ENCODE measurements at places on chromosomes 1 and 21.

DNA sequence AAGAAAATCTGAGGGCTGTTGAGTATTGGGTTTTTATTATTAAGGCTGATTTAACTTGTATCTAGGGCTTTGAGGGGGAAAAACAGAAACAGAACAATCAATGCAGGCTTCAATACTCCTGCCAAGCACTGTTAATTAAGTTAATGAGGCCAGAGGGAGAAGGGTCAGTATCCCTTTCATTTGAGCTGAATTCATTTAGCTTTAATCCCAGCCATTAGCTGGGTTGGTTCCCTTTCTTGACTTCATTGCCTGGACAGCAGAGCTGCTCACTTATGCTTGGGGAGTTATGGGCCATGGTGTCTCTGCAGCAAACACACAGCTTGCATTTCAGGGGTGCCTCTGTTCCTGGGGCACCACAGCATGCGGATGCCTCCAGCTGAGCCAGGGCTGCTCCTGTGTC lies 16.3 kb downstream of the TLR5 start:
- DNase-seq, result no peak

- DNase-seq, result no peak
Measured at GRCh38 chr1:7278045-7278444, 492.8 kb downstream of the CAMTA1 start.

DNA sequence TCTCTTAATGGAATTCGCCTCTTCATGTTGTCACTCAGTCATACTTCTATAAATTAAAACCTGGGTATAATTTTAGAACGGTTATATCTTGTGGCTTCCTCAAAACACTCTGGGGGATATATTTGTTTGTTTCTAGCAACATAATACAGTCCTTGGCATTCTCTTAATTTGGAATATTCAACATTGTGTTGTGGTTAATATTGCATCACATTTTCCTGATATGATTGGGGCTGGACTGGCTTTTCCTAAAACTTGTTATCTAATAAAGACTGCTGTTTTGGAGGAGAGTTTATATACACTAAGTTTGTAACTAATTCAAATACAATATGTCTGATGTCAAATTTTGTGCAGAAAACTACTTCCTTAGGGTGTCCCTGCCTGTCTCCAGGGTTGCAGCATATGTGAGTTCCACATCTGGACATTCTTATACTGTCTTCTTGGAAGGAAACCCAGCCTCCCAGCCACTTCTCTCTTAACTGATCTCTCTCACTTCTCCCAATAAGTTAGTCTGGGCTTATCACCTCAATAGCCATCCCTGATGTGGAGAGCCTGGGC lies 892.6 kb downstream of the MRPL39 start:
- no peak for DNase-seq

GRCh38 chr1:198259333-198260074 lies 102.7 kb downstream of the NEK7 start:
- DNase-seq, result no peak

GRCh38 chr1:155334962-155335361 lies 14.3 kb downstream of the RUSC1 start:
- no peak for DNase-seq

DNA sequence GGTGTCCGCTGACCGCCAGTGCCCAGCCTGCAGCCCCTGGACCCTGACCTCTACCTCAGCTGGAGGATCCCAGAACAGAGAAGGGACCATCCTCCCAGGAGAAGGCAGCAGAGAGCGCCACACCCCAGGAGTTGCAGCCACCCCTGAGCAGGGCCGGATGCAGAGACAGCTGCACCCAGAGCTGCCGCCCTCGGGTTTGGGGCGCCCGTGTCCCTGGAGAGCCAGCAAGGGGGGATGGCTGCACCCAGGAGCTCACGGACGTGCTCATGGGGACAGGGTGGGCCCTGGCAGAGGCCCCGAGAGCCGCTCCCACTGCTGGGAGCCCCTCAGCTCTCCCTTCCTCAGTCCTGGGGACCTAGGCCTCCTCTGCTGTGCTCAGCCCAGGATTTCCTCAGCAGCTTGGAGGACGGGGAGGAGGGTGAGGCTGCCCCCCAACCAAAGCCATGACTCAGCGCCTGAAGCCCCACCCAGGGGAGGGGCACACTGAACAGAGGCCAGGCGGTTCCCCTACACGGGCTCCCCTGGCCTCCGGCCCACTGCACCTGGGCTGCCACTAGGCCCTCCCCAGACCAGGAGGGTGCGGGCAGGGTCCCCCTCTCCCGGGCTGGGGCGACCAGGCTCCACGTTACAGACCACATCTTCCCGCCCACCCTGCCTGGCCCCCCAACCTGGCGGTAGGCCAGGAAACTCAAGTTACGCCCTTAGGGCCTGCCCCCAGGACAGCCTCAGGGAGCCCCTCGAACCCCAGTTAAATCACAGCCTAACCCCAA lies 2.2 kb downstream of the ACAP3 start:
- DNase-seq, result no peak

DNA sequence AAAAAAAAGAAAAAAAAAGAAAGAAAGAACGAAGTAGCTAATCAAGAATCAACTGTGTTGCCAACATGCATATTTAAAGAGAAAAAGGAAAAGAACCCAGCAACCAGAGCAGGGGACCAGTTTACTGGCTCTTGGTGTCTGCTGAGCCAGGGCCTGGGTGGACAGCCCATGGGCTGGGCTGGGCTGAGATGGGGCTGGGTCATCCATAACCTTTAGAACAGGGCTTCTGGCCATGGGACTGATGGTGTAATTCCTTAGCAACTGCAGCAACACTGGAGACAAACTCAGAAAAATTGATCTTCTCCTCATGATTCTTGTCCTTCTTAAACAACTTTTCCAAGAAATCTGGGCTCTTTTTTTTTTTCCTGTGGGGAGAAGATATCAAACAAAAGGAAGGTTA lies 10.5 kb downstream of the S100A7A start:
- DNase-seq, result no peak

- peak; percentile 53 for DNase-seq
Measured at GRCh38 chr1:232143315-232143886, 486.5 kb downstream of the SIPA1L2 start.

DNA sequence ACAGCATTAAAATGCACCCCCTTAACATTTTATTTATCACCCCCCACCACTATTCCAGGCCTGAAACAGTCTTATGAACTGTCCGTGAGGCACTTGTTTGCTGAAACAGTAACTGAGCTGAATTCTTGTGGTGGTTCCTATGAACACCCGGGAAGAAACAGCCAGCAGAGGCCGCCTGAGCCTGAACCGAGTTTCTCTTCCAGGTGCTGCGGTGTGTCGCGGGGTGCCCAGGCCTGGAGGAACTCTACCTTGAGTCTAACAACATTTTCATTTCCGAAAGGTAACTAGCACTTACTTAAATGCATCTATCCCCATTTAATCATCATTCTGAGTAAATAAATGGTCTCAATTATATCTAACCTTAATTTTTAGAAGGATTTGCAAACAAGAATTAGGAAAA lies 66.8 kb downstream of the TBCE start:
- DNase-seq, result peak; percentile 42

GRCh38 chr21:39610703-39611102 lies 2.0 kb upstream of the B3GALT5 start:
- DNase-seq, result peak; percentile 88

GRCh38 chr1:90579212-90579802 lies 137.8 kb downstream of the BARHL2 start:
- DNase-seq, result peak; percentile 74

DNA sequence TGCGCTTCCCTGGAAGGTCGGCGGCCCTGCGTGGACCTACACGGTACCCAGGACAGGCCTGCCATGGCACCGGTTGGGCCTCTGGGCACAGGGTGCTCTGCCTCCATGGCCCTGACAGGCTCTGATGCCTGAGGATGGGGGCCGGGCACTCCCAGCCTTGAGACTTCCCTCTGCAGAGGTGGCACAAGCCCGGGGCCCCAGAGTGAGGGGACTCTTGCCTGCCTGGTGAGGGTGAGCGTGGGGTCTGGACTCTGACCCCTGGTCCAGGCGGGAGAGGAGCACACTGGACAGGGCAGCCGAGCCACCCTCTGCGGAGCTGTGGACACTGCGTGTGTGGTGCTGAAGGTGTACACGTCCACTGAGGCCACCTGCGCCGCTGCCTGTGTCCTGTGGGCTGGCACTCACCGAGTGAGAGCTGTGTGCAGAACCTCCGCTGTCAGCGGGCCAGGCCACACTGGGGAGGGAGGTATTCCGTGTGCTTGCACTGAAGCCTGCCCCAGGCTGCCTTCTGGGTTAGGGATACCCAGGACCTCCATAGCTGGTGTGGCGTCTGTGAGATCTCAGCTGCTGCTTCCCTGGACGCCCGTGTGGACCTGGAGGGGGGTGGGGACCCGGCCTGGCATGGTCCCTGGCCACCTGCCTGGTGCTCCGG lies 10.4 kb downstream of the SKI start:
- no peak for DNase-seq

DNA sequence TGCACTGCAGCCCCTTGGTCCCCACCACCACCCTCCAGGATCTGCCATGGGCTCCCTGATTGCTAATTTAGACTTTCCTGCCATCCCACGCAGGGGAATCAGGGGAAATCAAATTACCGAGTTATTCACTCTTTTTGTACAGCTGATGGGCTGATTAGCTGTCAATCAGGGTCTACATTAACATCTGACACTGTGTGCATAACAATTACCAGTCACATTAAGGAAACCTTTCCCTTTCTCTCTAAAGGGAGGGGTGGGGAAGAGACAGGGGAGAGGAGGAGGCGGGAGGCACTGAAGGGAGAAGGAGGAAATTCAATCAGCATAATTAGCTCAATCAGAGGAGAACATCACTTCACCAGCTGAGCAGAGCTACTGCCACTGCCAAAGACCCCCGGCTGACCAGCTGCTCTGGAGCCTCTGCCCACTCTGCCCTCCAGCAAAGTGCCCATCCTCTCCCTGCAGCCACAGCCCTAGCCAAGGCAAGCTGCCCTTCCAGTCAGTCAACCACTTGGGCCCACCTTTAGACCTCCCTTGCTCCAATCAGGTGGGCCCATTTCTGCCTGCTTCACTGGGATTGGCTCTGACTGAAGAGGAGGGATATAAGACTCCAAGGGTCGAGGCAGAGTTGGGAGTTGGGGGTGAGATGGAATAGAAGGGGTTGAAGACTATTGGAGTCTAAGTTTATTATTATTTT lies 199.3 kb upstream of the ZC3H12A start:
- DNase-seq, result peak; percentile 75

DNA sequence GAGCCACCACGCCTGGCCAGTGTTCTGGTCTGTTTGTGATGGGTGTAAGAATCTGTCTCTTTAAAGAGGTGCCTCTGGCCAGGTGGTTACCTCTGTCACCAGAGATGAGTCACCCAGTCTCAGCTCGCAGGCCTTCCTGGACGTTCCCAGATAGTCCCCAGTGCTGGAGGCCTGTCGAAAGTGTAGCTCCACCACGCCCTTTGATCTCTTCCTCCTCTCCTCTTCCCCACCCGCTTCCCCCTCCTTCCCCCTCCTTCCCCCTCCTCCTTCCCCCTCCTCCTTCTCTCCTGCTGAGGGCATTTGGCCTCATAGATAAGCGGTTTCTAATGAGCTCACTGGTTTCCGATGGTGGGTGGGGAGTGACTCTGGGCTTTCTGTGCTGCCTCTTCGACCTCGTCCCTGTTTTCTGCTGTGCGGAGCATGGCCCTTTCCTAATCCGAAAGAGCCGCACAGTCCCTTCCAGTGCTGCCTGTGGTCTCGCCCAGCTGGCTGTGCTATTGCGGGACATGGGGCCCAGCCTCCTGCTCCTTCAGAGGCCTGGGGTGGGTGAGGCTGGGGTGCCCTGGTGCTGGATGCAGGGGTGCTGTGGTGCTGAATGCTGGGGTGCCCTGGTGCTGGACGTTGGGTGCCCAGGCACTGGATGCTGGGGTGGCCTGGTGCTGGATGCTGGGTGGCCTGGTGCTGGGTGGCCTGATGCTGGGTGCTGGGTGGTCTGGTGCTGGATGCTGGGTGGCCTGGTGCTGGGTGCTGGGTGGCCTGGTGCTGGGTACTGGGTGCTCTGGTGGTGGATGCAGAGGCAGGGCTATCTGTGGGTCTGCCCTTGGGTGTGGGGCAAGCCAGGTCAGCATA lies 19.2 kb downstream of the AGPAT3 start:
- peak; percentile 24 for DNase-seq

GRCh38 chr1:11406845-11407244 lies 72.1 kb upstream of the DISP3 start:
- no peak for DNase-seq

GRCh38 chr1:99146129-99146848 lies 118.0 kb upstream of the PLPPR4 start:
- DNase-seq, result no peak

DNA sequence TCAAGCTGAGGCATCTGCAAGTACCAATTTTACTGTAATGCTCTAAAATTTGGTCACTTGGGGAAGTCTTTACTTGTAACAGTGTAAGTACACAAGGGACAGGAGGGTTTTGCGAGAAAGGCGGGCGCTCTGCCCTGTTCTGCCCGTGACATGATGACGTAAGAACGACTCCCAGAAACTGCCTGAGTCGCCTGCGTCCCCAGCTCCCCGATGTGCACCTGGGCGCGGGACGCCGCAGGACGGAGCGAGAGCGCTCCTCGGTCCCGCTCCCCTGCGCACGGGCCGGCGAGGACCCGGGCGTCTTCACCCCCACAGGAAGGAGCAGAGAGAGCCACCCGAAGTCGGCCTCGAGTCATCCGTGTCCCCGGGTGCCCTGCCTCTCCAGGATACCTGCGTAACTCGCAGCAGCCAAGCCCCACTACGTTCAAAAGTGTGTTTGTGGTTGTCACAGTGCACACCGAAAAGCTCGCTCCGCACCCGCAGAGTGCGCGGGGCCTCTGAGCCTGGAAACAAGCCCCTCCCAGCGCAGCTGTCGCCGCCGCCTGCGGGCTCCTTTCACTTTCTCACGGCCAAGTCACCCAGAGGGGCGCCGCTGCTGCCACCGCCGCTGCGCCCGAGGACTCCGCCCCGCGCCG lies 3.3 kb upstream of the ZBTB18 start:
- peak; percentile 64 for DNase-seq

GRCh38 chr1:69952676-69953075 lies 252.7 kb downstream of the LRRC40 start:
- no peak for DNase-seq

- DNase-seq, result no peak
Measured at GRCh38 chr1:219621047-219621786, 8.3 kb upstream of the ZC3H11B start.

- peak; percentile 7 for DNase-seq
Measured at GRCh38 chr1:65668368-65668767, 124.3 kb upstream of the PDE4B start.

GRCh38 chr1:55038552-55038838 lies 853 bp upstream of the PCSK9 start:
- DNase-seq, result no peak

- DNase-seq, result no peak
Measured at GRCh38 chr1:161962091-161962887, 61.4 kb downstream of the OLFML2B start.

- DNase-seq, result no peak
Measured at GRCh38 chr1:174206148-174206836, 47.0 kb downstream of the RABGAP1L start.

DNA sequence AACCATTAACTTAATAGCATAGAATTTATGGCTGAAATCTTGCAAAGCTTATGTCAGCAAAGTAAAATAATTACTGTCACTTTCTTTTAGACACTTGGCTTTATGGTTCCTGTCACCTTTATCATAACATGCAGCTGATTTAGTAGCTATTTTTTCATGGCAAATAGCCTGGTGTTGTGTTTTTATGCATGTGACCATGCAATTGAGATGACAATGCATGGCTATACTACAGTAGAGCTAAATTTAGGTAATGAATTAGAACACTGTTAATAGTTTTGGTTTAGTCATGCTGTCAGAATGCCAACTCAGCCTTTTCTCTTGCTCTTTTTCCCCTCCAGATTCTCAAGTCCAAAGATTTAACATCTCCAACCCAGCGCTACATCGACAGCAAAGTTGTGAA lies 88.6 kb downstream of the TGFB2 start:
- DNase-seq, result no peak
